ENCODE measurements at places on chromosomes 2 and 18.
A peak's percentile ranks its signal among the peaks of the same experiment; 100 is the strongest.

GRCh38 chr18:58530801-58531200, 98.1 kb downstream of the ALPK2 start:
- no peak for DNase-seq

- no peak for DNase-seq
These were observed 64.1 kb downstream of the EMILIN2 start for GRCh38 chr18:2910751-2911425.

DNA sequence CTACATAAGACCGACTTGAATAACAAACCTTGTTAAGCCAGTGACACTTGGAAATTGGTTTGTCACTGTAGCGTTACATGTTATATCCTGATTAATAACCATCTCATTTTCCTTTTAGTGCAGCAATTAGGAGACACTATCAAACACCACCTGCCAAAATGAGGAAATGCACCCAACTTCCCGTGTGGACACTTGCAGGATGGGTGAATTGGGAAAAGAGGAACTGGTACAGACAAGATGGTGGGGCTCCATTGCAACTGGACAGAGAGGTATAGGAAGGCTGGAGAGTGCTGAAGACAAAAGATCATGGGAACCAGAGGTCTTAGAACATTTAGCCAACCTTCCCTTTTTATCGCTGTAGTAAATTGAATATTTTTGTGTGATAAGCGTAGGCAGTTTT, 816.3 kb upstream of the HS6ST1 start:
- no peak for DNase-seq

- no peak for DNase-seq
These were observed 132.4 kb downstream of the TMEM163 start for GRCh38 chr2:134586326-134586965.

GRCh38 chr2:134228493-134228903, 25.4 kb upstream of the MGAT5 start:
- no peak for DNase-seq

- no peak for DNase-seq
These were observed 322.0 kb upstream of the SOX11 start for GRCh38 chr2:5370158-5370557.

DNA sequence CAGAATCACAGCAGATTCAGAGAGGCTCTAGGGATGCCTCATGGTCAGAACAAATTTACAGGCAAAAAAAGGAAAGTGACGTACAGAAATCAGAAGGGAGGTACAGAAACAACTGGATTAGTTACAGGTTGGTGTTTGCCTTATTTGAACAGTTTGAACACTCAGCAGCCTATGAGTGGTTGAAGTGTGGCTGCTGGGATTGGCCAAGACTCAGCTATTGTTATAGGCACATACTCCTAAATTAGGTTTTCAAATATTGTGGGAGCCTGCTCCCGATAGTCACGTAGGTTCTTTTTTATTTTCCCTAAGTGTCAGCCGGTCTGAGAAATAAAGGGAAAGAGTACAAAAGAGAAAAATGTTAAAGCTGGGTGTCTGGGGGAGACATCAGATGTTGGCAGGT, 8.9 kb upstream of the LIPG start:
- DNase-seq: no peak

- DNase-seq: no peak
These were observed 75.0 kb downstream of the GLI2 start for GRCh38 chr2:120810639-120811038.

DNA sequence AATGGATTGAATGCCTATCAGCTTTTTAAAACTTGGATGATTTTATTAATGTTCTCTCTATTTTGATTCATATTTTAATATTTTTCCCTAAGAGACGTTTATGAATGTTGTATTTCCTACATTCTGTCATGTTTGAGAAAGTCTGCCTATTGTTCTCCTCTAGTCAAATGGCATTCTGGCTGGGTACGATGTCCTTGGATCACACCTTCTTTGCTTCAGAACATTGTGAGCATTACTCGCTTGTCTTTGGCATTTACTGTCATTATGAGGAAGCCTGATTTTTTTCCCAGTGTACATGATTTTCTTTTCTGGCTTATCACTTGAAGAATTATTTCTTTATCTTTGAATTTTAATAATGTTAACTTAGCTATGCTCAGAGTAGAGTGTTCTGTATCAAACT, 78.4 kb downstream of the CDC42EP3 start:
- DNase-seq: no peak

DNA sequence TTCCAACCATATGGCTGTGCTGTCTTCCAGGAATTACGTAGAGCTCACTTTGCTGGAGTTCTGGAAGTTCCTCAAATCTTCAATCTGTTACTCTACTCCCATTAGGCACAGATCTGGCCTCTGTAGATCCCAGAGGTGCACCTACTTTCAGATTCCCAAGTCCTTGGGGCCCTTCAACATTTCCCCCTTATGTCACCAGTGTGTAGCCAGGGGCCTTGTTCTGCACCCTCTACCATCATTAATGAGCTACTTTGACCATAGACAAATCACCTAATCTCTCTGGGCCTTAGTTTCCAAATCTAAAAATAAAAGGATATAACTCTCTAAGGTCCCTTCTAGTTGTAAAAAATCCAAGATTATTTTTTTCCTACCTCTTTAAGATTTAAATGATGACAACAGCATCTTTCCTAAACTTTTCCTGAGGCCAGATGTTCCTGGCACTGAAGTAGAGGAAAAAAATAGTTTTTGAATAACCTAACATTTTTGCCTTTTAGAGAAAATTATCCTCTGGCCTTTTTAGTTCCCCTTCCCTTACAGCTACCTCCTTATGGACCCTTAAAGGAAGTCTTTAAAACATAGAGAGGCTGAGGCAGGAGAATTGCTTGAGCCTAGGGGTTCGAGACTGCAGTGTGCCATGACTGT, 31.0 kb upstream of the WIPF1 start:
- DNase-seq: no peak

DNA sequence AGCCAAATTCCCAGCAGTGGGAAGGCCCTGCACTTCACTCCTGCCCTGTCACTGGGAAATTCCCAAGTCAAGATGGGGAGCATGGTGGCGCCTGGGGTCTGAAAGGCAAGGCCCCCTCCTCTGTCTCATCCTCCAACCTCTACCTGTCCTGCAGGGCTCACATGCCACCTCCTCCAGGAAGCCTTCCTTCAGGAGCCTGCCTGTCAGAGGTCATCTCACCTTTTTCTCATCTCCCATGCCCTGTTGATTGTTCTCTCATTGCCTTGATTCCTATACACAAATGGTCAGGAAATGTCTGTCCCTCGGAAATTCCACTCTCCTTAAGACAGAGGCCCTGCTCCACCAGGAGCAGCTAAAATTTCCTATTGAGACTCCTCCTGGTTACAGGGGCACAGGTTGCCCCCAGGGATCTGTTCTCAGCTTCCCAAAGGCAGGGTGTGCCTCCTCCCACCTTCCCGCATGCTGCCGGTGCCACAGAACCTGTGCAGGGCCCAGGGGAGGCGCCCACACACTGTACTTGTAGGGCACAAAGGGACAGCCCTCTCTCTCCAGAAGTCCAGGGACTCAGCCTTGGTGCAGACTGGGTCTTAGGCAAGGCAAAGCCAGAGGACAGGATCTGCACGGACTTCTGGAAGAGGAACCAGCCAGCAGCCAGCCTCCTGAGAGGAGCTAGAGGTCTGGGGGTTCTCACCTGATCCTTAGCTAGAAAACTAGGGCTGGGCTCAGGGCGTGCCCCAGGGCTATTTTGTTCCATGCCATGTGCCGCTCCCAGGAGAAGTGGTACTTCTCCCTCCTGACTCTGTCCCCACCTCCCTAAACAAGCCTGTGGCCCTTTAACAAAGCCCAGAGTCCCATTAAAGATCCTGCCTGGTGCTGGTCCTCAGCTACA, 12.9 kb downstream of the HES6 start:
- DNase-seq: no peak

- DNase-seq: no peak
These were observed 1061.5 kb downstream of the CNTNAP5 start for GRCh38 chr2:125086313-125087184.

- DNase-seq: no peak
These were observed 6.8 kb downstream of the SERPINE2 start for GRCh38 chr2:224032283-224032682.

DNA sequence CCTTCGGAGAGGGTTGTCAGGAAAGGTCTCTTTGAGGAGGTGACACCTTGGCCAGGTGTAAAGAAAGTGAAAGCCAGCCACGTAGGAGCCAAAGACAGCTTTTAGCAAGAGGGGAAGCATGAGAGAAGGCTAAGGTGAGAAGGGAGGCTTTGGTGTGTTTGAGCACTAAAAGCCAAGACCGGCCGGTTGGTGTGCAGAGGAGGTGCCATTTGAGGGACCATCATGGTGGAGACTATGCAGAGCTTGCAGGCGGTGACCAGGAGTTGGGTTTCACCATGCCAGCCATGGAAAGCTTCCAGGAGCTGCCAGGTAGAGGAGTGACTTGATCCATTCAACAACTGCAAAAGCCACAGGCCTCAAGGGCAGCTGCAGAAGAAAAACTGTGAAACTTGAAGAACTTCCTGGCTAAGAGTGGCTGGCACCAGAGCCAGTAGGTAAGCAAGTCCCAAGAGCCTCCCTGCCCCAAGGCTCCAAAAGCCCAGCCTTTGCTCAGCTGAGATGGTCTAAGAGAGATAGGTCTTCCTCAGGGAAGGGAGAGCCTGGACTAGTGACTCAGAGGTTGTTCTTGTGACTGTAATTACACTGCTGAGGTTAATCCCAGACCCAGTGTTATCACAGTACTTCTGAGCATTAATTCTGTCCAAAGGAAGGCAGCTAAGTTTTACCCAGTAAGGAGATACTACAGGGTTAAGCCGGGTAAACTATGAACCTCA, 319.0 kb downstream of the BCL11A start:
- DNase-seq: no peak

GRCh38 chr2:128159437-128159836, 68.4 kb downstream of the UGGT1 start:
- no peak for DNase-seq

DNA sequence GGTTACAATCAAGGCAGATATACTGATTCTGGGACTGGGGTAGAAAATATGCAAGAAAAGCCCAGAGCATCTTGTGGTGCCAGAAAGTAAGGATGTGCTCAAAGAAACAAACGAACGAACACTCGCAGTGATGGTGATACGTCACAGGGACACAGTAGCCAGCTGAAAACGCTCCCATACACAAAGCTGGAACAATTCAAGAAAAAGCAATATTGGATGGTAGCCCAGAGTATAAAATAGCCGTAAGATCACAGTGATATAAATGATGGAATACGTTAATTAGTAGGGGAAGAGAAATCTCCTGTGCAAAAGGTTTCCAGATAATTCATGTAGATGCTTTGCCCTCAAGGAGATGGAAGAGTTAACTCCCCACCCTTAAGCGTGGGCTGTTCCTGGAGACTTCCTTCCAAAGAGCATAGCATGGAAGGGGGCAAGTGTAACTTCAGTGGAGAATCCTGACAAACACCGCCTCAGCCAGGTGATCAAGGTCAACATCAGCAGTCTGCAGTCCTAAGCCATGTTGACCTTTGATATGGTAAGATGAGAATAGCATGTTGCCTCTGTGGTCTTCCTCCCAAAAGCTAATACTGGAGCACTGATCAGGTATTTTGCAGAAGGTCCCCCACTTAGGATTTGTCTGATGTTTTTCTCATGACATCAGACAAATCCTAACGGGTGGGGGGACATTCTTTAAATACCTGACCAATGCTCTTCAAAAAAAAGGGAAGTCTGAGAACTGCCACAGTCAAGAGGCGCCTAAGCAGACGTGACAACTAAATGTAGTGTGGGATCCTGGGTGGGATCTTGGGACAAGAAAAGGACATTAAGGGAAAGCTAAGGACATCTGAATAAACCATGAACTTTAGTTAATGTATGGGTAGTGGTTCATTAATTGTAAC, 99.0 kb downstream of the NCK2 start:
- no peak for DNase-seq

- DNase-seq: no peak
These were observed 114.8 kb upstream of the RGPD4 start for GRCh38 chr2:107711941-107712340.

GRCh38 chr2:232293191-232293590, 85.4 kb upstream of the ALPP start:
- DNase-seq: no peak

GRCh38 chr2:133360190-133360589, 208.1 kb downstream of the NCKAP5 start:
- no peak for DNase-seq

- no peak for DNase-seq
These were observed 27.8 kb upstream of the MLPH start for GRCh38 chr2:237459226-237459625.

DNA sequence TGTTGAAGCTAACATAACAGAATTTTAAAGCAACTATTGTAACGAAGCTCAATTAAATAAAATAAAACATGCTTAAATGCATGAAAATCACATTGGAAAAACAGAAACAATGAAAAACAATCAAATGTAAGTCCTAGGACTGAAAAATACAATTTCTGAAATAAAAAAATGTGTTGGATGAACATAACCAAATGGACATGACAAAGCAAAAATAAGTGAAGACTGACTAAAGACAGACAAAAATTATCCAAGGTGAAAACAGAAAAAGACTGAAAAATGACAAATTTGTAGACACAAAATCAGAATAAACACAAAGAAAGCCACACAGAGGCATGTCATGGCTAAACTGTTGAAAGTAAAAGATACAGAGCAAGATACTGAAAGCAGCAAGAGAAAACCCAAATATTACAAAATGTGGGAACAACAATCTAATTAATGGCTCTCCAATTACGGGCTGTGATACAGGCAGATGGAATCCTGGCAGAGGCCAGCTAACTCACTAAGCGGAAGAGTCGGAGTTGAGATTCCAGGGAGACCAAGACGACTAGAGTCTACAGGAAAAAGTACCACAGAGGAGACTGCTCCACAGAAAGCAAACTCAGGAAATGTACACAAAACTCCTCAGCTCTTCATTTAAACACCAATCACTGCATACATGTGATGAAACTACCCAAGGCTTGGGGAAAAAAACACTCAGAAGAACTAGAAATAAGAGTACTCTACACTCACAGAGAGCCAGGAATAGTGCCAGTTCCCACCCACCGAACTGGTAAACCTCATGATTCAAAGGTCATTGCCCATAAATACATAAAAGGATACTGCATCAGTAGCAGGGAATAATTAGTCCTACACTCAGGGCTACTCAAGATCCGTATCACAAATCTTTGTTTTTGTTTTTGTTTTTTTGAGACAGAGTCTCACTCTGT, 83.6 kb downstream of the ATAD2B start:
- DNase-seq: no peak

GRCh38 chr2:72859831-72860262, 27.4 kb upstream of the SPR start:
- peak; percentile 8 for DNase-seq

GRCh38 chr2:230268606-230269243, 43.2 kb downstream of the SP140 start:
- DNase-seq: no peak

GRCh38 chr2:174076040-174076439, 110.9 kb upstream of the SP3 start:
- DNase-seq: no peak

GRCh38 chr18:50590593-50590992, 30.7 kb downstream of the MAPK4 start:
- DNase-seq: no peak

DNA sequence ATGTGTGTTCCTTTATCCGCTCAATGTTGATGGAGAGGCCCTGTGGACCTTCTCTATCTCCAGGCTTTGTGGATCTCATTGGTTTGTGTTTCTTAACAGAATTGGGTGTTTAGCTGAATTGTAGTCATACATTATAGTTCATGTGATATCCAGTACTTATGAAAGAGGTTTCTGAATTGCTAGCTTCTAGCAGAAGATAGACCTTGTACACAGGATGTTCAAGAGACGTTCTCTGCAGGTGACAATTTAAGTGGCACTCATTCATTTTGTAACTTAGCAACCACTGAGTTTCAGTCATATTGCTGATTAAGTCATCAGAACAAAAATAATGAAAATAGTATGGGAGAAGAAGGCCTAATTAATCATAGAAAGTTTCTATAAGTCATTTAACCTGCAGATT, 279.2 kb downstream of the ALPK2 start:
- no peak for DNase-seq

Measured in skeletal muscle cell (primary cell).